ENCODE measurements at places on chromosomes 1 and 21.

- DNase-seq: no peak
These were observed 9.5 kb upstream of the CSF1 start for GRCh38 chr1:109901141-109901523.

- DNase-seq: no peak
These were observed 127.8 kb downstream of the OSBPL9 start for GRCh38 chr1:51744506-51745303.

- no peak for DNase-seq
These were observed 12.2 kb downstream of the AMY1C start for GRCh38 chr1:103761896-103762295.

GRCh38 chr1:25695771-25696311, 79.2 kb downstream of the MAN1C1 start:
- no peak for DNase-seq

DNA sequence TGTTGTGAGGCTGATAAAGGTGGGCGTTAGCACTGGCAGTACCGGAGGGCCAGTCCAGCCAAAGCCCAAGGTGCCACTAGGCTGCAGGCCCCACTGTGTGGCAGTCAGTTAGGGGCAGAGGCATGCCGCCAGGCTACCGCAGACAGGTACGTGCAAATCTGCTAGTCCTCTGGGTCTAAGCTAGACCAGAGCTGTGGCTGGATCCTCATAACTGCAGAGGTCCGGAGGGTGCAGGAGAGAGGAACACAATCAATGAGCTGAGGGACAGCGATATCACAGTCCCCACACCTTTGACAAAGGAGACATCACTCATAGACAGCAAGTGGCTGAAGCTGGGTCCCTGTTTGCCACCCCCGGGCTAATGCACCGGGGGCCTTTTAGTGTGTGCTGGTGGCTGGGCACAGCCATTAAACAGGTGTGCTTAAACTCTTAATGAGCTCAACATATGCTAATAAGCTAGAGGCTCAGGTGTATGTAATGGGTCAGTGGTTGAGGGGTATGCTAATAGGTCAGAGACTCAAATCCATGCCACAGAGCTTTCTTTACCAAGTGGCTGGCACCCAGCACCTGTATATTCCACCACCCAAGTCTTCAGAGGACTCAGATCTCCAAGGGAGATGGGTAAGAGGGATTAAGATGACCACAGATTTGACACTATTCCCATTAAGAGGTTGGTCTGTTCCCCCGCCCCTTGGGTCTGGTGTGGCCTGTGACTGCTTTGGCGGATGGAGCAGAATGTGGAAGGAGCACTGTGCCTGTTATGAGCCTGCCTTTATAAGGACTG, 82.0 kb downstream of the GLIS1 start:
- DNase-seq: no peak

DNA sequence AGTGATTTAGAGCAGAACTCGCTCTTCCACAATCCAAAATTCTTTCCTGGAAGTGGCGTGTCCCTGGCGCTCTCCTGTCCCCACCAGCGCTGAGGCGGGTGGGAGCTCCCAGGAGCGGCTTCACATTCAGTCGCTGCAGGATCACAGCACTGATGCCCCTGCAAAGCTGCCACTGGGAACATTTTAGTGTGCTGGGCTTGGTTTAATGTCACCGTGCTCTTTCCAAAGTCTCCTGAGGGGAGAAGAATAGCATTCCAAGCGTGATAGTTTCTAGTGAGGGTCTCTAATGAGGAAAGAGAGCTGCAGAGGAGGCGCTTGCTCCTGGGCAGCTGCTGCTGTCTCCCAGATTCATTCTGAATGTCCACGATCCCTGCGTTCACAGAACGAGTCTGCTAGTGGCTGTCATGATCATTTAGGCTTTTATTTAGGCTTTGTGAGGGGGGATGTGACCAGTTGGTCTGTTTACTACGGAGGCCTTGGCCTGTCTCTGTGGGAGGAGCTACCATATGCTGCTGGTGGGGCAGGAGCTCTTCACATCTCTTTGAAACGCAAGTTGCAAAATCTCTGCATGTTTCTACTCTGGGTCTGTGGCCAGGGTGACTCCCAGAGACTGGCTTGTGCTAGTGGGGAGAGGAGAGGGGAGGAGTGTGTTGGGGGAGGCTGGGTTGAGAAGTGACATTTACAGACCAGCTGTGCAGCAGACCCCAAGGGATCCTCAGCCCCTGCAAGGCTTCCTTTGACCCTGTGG, 23.4 kb downstream of the OLFML3 start:
- DNase-seq: no peak

Data from Caco-2 (cell line).